ENCODE measurements at places on chromosomes 13 and 19. TPM values are rescaled to one million over a fixed set of nuclear protein-coding genes. Genes with fewer than 3 reads are reported as not detected.
A peak's percentile ranks its signal among the peaks of the same experiment; 100 is the strongest.

DNA sequence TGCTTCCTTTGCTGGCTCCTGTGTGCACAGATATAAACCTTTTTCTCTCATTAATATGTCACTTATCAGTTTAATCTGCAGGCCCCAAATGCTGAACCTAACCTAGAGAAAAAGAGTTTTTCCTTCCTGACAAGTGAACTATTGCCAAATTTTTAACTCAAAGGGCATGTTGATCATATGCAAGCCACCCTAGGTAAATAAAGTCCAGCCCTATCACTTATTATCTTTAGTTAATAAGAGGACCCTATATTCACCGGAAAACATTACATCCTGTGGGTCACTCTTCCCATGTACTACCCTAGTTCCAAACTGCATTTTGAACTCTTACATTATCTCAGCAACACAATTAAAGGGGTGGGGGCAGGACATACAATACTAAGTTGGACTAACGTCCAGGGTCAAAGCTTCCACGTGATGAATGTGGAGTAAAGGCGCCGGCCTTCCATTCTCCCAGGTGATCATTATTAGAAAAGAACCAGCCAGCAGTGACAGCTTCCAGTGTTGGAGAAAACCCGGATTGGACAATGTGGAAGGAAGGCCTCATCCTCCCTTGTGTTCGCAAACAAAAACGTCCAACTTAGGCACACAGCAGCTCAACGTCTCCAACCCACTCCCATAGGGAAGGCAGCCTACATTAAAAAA, 86.6 kb downstream of the STK24 start:
- peak; percentile 86 for DNase-seq

The DCLK1 gene
- total RNA-seq, result under 0.01 TPM

The ZNF83 gene
- total RNA-seq, result 28.8 TPM

The TMC4 gene
- total RNA-seq, result under 0.01 TPM

DNA sequence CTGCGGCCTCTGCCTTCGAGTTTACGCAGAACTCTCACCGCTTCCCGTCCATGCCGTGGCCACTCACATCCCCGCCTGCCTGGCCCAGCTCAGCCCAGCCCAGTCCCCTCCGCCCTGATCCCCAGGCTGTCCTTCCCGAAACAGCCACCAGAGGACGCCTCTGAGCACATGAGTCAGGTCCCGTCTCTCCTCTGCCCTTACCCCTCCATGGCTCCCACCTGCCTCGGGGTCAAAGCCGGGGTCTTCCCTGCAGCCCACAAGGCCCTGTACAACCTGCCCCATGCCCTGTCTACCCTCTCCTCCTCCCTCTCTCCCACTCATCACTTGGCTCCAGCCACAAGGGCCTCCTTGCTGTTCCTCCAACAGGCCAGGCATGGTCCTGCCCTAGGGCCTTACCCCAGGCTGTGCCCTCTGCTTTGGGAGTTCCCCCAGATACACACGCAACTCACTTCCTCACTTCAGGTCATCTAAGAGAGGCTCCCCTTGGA, 8.1 kb upstream of the SEMA6B start:
- peak; percentile 53 for DNase-seq

DNA sequence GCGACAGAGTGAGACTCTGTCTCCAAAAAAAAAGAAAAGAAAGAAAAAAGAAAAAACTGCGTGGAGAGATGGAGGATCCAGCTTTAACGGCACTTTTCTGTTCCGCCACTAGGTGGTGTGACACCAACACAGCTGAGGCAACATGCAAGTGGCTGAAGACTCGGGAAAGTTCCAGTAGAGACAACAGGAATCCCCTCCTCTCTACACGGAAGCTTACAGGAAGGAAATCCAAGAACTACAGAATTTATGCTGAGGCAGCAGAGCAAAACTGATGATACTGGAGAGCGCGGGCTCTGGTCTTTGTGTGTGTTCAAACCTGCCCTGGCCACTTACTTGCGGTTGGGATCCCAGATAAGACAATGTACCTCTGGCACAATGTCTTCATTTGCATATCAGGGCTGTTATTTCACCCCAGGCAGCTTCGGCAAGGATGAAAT, 9.9 kb downstream of the RANBP3 start:
- peak; percentile 67 for DNase-seq

Measured in hematopoietic multipotent progenitor cell (in vitro differentiated cells).